ENCODE measurements at places on chromosomes 7 and 10. TPM values are rescaled to one million over a fixed set of nuclear protein-coding genes. Genes with fewer than 3 reads are reported as not detected.

Gene ASB15
- not detected for total RNA-seq

Gene PLAU
- total RNA-seq, result 27.9 TPM

Gene DNA2
- total RNA-seq, result 5.4 TPM

Gene KCP
- total RNA-seq, result 1.1 TPM

All from osteoblast (primary cell).